ENCODE measurements at places on chromosomes 16 and 17.

- no peak for DNase-seq
Observed at GRCh38 chr16:73329358-73330286, 281.7 kb upstream of the ZFHX3 start.

- DNase-seq: no peak
Observed at GRCh38 chr16:77617996-77618395, 104.3 kb upstream of the NUDT7 start.

DNA sequence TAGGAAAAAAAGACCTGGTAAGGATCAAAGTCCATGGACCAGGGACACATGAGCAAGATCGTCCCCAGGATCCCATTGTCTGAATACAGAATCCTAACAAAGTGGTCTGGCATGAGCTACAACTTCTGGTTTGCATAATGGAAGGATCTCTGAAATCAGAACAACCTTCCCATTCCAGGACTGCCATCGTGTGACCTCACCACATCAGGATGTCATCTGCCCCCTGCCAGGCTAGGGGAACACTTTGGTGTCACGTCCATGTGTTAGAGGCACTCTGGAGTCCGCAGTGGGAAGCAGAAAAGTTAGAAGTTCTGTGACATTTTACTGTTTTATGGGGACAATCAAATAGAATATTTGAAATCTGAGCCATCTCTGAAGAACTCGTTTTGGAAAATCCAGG lies 160.7 kb downstream of the RGS9 start:
- no peak for DNase-seq

DNA sequence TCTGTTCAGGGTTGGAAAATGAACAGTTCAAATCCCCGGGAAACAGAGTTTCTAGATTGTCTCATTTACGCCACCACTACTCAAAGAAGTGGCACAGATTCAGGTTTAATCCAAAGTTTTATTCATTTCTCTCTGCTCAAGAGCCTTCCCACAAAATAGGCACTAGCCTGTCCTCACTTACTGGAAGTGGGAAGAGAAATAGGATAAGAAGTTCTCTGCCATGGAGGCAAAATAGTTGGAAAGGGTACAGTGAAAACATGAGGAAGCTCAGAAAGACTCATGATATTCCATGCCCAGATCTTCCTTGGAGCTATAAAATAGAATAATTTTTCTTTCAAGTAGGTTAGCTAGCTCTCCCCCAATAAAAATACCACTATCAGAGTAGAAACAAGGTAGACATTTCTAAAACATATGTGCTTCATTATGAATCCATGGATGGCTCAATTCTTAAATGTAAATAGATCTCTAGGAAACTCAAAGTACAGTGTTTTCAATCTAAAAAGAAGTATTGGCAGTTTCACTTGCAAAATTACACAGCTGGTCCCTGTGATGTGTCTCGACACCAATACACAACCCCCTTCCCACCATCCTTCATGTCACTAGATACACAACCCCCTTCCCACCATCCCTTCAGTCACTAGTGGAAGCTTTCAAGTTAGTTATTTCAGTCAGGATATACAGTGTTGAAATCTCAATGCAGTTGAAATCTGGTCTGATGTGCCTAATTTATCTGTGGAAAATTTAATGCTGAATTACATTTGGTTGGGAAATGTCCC lies 125.8 kb downstream of the TRIM37 start:
- DNase-seq: no peak

DNA sequence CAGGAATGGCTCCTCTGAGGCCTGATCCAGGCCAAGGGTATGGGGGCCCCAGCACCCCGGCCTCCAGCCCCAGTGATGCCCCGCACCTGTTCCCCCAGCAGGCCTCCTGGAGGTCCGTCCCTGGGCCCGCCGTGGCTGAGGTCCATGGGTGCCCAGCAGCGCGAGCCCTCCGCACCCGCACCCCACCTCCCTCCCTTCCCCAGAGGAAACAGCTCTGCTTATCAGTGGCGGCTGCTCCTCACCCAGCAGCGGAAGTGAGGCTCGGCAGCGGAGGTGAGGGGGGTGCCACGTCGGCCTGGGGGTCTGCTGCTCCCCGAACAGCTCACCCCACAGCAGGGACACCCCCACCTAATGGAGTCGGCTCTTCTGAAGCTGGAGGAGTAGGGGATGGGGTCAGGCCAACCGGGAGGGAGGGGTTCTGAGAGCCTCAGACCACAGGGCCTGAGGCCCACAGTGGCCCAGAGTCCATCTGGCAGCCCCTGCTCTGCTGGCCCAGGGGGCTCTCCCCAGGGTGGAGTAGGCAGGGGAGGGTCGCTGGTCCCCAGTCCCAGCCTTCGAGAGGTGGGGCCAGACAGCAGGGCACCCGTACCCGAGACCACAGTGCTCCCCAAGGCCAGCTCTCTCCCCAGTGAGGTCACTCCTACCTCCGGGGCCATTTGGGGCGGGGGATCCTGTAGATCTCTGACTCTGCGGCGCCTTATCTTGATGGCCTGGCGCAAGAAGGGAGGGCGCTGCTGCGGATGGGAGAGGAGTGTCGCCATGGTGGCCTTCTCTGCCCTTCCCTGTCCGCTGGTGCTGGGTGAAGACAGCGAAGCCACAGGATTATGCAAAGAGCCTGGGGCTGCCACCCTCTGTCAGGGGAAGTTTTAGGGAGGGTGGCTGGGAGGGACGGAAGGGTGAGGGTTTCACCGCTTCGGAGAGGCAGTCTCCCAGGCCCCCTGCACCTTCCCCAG lies at the start of gene UNC13D:
UNC13D (minus strand) TSS at position 828 of the 953 bp plus-strand sequence; CDS start at position 761, 67 bp downstream.
- peak; percentile 84 for DNase-seq

DNA sequence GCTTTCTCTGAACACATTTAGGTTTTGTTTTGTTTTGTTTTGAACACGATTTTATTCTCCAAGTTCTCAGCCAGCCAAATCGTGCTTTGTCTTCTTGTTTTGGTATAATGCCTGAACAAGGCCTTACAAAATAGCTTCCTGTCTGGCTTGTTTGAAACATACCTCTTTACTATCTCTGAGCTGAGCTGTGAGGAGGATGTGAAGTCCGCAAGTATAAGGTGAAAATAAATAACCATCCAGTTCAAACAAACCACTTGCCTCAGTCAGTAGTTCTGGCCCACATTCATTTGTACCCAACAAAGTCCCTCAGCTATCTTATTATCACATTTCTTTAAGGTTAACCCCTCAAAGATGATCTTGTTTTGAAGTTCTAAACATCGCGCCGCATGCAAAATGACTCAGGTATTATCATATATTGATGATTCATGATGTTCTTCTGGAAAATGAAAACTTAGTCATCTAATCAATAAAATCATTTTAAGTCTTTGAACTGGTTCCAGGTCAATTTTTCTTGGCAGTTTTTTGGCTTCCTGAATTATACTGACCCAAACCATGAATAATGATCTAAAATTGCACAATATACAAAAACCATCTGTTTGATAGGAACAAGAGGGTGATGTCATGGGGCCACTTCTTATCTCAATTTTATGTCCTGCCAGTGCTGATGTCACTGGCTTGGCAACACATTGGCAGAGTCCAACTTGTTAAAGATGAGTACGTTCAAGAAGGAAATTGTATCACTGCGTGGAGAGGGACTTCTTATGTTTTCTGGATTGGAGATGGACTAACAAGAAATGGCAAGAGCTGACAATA lies 694.3 kb downstream of the KCNJ2 start:
- DNase-seq: no peak

GRCh38 chr16:18833707-18834505 lies 32.6 kb upstream of the ARL6IP1 start:
- no peak for DNase-seq

GRCh38 chr17:19678581-19679453 lies 30.3 kb downstream of the ALDH3A2 start:
- DNase-seq: no peak

GRCh38 chr16:23182679-23183542 lies at the start of gene SCNN1G:
TSS of gene SCNN1G (plus strand) at chr16:23182745. CDS start at chr16:23186272, 3,527 bp downstream.
- DNase-seq: no peak

- DNase-seq: no peak
Observed at GRCh38 chr16:86669937-86670749, 91.8 kb downstream of the FOXL1 start.

GRCh38 chr17:79045842-79046196 lies 21.9 kb downstream of the C1QTNF1 start:
- DNase-seq: peak; percentile 56

- no peak for DNase-seq
Observed at GRCh38 chr17:39410279-39410678, 8.9 kb upstream of the FBXL20 start.

DNA sequence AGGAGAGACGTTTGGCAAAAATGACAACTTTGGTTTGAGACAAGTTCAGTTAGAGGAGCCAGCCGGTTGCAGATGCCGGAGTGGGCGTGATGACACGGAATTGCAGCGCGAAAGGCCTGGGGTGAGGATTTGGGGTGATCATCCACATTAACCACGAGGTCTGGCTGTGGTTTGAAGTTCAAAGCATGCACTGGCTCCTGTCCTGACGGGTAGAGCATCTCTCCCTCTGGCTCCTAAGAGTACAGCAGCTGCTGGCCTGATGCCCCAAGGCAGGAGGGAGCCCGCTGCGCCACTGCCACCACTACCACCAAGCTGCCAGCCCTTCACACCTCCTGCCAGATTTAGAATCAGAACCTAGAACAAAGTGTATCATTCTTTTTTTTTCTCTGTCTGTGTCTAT lies 3.7 kb downstream of the RHBDL3 start:
- DNase-seq: no peak

DNA sequence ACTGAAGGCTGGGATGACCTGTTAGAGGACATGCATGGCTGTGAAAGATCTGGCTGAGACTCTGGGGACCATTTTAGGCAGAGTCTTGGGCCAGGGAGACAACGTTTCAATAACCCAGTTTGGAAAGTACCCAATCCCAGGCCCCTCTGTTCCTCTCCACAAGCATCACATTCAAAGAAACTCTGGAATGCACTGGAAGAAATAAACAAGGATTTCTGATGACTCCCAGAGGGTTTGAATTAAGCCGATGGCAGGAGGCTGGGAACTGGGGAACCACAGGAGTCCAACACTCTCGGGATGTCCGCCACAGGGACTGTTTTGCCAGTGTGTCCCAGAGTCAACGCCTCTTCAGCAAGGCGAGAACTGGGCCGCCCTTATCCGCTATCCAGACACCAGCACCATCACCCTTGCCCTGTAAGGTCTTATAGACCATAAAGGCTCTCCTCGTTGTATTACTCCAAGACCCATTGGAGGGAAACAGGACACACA lies 3.3 kb downstream of the PMP22 start:
- DNase-seq: peak; percentile 33
